Thymus (tissue), 14 donors: ENCODE measurements at places on chromosomes 3 and 15. TPM values are rescaled to one million over a fixed set of nuclear protein-coding genes. Genes with fewer than 3 reads are reported as not detected.

Gene ATP8B4
- total RNA-seq = 3.5 TPM

Gene CCR5
- 1.2 TPM for total RNA-seq

Gene PEX5L
- 1.9 TPM for total RNA-seq

Gene PGBD4
- 1.4 TPM for total RNA-seq

Gene EFCAB12
- 0.05 TPM for total RNA-seq

Gene MESP2
- total RNA-seq = 0.19 TPM

Gene GOLGA8Q
- 0.42 TPM for total RNA-seq

Gene NLGN1
- total RNA-seq = 0.90 TPM

Gene CCR4
- 32.8 TPM for total RNA-seq

Gene DNAH12
- 0.14 TPM for total RNA-seq

Gene MUC4
- total RNA-seq = 0.14 TPM

Gene CHRD
- 0.24 TPM for total RNA-seq

Gene PLAAT1
- 1.3 TPM for total RNA-seq

Gene CFAP20DC
- total RNA-seq = 1.6 TPM

Gene STRA6
- total RNA-seq = 2.6 TPM
